Ascending aorta (tissue), 2 donors: ENCODE measurements at places on chromosomes 2 and 18.
A peak's percentile ranks its signal among the peaks of the same experiment; 100 is the strongest.

- H3K27ac ChIP-seq, result no peak overlapping the region
- H3K27me3 ChIP-seq, result no peaks in the 10 kb centered on the region
- H3K36me3 ChIP-seq, result no peaks in the 10 kb centered on the region
- no peaks in the 10 kb centered on the region for H3K4me1 ChIP-seq
- DNase-seq, result no peak
Measured at GRCh38 chr2:216335252-216335651, 37.0 kb downstream of the MARCHF4 start.

GRCh38 chr2:212940816-212941215 is 210.6 kb downstream of the IKZF2 start:
- DNase-seq, result no peak
- no peaks in the 10 kb centered on the region for H3K27me3 ChIP-seq
- H3K27ac ChIP-seq, result peak overlapping the region; percentile 32
- H3K36me3 ChIP-seq, result no peaks in the 10 kb centered on the region
- H3K4me3 ChIP-seq, result no peak overlapping the region

- no peak overlapping the region for H3K27ac ChIP-seq
- H3K36me3 ChIP-seq, result no peaks in the 10 kb centered on the region
- H3K4me1 ChIP-seq, result no peaks in the 10 kb centered on the region
- H3K4me3 ChIP-seq, result no peak overlapping the region
Measured at GRCh38 chr2:5845798-5846330, 153.7 kb downstream of the SOX11 start.

GRCh38 chr2:194709840-194710239 is 947.2 kb upstream of the SLC39A10 start:
- no peak overlapping the region for H3K4me3 ChIP-seq
- DNase-seq, result no peak
- no peaks in the 10 kb centered on the region for H3K36me3 ChIP-seq
- H3K27me3 ChIP-seq, result no peaks in the 10 kb centered on the region
- H3K27ac ChIP-seq, result no peak overlapping the region

GRCh38 chr2:216308576-216308975 is 63.7 kb downstream of the MARCHF4 start:
- no peak for DNase-seq
- H3K4me3 ChIP-seq, result no peak overlapping the region
- no peaks in the 10 kb centered on the region for H3K27me3 ChIP-seq
- no peak overlapping the region for H3K27ac ChIP-seq
- H3K4me1 ChIP-seq, result no peaks in the 10 kb centered on the region

DNA sequence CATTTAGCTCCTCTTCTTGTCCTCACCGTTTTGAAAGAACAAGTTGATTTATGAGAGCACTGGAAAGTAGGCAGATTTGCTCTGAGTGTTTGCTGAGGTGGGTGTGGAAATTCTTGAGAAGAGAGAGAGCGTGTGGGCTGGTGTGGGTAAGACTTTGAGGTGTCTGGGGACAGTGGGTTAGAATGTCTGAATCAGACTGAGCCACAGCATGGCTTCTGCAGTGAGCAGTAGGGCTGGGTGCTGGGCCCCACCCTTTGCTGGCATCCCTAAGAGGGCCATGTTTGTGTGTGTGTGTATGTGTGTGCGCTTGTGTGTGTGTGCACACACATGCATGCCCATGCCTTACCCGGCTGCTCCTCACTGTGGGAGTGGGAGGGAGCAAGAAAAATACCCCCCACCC is 63.7 kb downstream of the COPS8 start:
- DNase-seq, result no peak
- H3K4me3 ChIP-seq, result no peak overlapping the region
- H3K36me3 ChIP-seq, result no peaks in the 10 kb centered on the region

GRCh38 chr2:19839438-19839837 is 62.3 kb downstream of the TTC32 start:
- H3K27ac ChIP-seq, result no peak overlapping the region
- no peak overlapping the region for H3K4me3 ChIP-seq
- peaks cover 10% of the 10 kb centered on the region for H3K4me1 ChIP-seq
- H3K27me3 ChIP-seq, result no peaks in the 10 kb centered on the region
- H3K36me3 ChIP-seq, result no peaks in the 10 kb centered on the region

- H3K4me3 ChIP-seq, result no peak overlapping the region
- no peaks in the 10 kb centered on the region for H3K27me3 ChIP-seq
- no peak for DNase-seq
- H3K27ac ChIP-seq, result no peak overlapping the region
Measured at GRCh38 chr2:42193722-42194187, 24.6 kb downstream of the EML4 start.

DNA sequence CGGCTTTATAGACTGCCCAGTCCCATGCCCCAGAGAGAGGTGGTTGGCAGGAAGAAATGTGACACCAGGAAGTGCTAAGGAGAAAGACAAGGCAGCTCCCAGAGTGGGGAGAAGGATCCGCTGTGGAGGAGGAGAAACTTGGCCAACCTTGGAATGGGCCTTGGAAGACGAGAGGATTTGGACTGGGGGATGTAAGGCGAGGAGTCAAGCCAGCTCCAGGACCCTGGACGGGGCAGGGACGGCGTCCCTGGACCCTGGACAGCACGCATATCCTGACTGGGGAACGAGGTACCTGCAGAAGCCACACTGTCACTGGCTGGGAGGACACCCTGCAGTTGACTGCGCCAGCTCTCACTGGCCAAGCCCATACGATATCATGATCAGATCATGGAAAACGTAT is 153.4 kb downstream of the BCL2 start:
- H3K4me3 ChIP-seq, result no peak overlapping the region
- no peaks in the 10 kb centered on the region for H3K36me3 ChIP-seq
- no peaks in the 10 kb centered on the region for H3K27me3 ChIP-seq
- no peak overlapping the region for H3K27ac ChIP-seq

GRCh38 chr2:23544589-23545295 is 159.8 kb downstream of the KLHL29 start:
- H3K27ac ChIP-seq, result no peak overlapping the region
- no peak for DNase-seq
- H3K36me3 ChIP-seq, result no peaks in the 10 kb centered on the region
- H3K4me1 ChIP-seq, result no peaks in the 10 kb centered on the region
- no peaks in the 10 kb centered on the region for H3K27me3 ChIP-seq
- no peak overlapping the region for H3K4me3 ChIP-seq

DNA sequence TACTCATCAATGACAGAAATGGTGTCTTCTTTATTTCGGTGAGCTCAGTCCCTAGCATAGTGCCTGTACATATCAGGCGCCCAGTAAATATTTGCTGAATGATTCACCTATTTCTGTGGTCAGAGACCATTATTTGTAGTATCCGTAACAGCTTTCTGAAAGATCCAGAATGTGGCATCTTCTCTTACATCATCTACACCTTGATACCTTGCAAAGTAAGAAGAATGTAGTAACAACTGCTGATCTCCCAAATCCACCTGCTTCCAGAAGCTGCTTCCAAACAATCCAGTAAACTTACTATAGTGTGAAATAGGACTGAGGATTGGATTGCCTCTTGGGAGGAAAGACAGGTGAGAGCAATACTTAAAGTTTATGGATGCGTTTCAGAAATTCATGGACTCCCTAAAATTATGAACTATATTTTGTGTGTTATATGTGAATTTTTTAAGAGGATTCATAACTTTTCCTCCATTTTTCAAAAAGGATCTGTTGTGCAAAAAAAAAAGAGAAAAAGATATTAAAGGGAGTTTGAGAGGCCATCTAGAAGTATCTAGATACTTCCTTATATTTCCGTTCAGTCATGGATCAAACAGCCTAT is 945 bp upstream of the ASXL2 start:
- H3K27me3 ChIP-seq, result no peaks in the 10 kb centered on the region
- H3K36me3 ChIP-seq, result no peaks in the 10 kb centered on the region
- H3K4me1 ChIP-seq, result no peaks in the 10 kb centered on the region
- no peak for DNase-seq
- peak overlapping the region; percentile 77 for H3K4me3 ChIP-seq

DNA sequence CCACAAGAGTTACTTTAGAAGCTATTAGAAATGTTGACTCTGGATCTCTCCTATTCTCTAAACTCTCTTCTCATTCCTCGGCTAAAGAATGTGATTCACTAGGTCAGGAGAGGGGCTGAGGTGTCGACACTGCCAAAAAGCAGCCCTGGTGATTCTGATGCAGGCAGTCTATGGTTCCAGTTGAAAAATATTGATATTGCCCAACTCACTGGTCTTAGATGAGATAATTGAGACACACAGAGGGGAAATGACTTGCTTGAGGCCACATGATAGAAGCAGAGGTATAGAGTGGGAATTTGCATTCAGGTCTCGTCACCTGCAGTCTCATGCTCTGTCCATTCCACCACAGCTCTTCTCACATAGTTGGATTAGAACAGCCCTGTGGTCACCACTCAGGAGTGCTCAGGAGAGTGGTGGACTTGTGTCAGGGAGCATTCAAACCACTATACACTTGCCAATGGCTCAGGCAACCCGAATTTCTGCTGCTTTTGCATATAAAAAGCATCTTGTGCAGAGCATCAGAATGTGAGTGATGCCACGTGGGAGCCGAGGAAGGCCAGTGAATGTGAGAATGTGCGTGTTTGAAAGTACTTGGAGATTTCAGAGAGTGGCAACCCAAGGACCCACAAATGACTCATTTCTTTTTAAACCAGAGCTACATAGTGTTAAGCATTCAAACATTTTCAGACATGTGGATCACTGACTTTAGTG is 65.1 kb upstream of the CTLA4 start:
- H3K36me3 ChIP-seq, result no peaks in the 10 kb centered on the region
- no peaks in the 10 kb centered on the region for H3K4me1 ChIP-seq
- no peak for DNase-seq

DNA sequence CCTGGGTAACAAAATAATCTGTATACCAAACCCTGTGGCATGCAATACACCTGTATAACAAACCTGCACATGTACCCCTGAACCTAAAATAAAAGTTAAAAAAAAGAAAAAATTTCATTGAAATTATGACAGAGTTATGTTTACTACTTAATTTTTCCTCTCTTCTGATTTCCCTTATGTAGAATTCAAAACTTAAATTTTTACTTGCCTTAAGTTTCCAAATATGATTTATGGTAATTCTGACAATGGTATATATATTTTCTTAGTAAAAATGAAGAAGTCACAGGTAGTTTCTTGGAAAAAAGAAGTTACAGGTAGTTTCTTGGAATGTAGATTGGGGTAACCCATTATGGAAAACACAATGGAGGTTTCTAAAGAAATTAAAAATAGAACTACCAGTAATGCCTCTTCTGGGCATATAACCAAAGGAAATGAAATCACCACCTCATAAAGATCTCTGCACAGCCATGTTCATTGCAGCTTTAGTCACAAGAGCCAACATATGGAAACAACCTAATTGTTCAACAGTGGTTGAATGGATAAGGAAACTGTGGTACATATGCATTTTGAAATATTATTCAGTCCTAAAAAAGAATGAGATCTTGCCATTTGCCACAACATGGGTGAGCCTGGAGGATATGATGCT is 164.9 kb downstream of the BABAM2 start:
- H3K27me3 ChIP-seq, result no peaks in the 10 kb centered on the region
- no peak for DNase-seq
- no peak overlapping the region for H3K4me3 ChIP-seq
- no peaks in the 10 kb centered on the region for H3K36me3 ChIP-seq
- H3K4me1 ChIP-seq, result no peaks in the 10 kb centered on the region
- no peak overlapping the region for H3K27ac ChIP-seq

DNA sequence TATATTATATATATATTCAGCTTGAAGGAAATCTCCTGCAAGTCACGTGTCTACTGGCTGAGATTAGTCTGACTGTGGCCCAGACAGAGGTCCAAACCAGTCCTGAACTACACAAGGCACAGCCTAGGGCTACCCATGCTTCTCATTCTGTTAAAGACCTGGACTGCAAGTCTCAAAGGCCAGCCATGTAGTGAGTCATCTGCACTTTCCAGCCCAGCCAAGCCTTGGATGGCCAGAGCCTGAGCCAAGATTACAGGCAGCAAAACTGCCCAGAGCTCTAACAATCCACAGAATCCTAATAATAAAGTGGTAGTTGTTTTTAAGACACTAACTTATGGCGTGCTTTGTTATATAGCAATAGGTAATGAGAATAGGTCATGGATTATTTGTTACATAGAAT is 259.6 kb downstream of the SS18 start:
- no peaks in the 10 kb centered on the region for H3K4me1 ChIP-seq
- DNase-seq, result peak; percentile 65
- no peak overlapping the region for H3K4me3 ChIP-seq
- no peaks in the 10 kb centered on the region for H3K36me3 ChIP-seq

GRCh38 chr2:234479465-234479864 is 17.4 kb downstream of the ARL4C start:
- no peak overlapping the region for H3K27ac ChIP-seq
- no peaks in the 10 kb centered on the region for H3K27me3 ChIP-seq

- peak overlapping the region; percentile 54 for H3K4me3 ChIP-seq
- H3K36me3 ChIP-seq, result no peaks in the 10 kb centered on the region
- peaks cover 8% of the 10 kb centered on the region for H3K4me1 ChIP-seq
- H3K27me3 ChIP-seq, result no peaks in the 10 kb centered on the region
- H3K27ac ChIP-seq, result peak overlapping the region; percentile 77
Measured at GRCh38 chr2:290090-290722, 2.3 kb upstream of the ALKAL2 start.

DNA sequence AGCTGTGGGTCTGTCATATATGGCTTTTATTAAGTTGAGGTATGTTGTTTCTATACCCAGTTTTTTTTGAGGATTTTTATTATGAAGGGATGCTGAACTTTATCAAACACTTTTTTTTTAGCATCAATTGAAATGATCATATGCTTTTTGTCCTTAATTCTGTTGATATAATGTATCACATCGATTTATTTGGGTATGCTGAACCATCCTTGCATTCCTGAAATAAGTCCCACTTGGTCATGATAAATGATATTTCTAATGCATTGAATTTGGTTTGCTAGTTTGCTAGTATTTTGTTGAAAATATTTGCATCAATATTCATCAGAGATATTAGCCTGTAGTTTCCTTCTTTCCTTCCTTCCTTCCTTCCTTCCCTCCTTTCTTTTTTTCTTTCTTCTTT is 22.5 kb upstream of the CWC22 start:
- no peaks in the 10 kb centered on the region for H3K36me3 ChIP-seq
- no peaks in the 10 kb centered on the region for H3K4me1 ChIP-seq
- H3K27me3 ChIP-seq, result no peaks in the 10 kb centered on the region
- no peak overlapping the region for H3K27ac ChIP-seq
- H3K4me3 ChIP-seq, result no peak overlapping the region

DNA sequence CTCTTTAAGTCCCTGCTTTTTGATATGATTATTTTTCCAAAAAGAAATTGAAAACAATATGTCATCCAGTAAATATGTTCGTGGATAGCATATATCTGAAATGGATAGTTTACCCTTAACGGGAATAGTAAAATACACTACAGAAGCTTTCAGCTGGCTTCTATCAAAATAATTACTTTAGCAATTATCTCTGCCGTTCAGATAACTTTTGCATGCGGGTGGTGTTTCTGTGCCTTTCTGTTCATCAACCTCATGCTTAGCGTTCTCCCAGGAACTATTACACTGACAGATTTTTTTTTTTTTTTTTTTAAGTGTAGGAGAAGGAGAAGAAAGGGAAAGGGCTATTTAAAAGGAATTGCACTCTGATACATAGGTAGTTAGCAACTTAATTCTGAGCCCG is 53.6 kb downstream of the TSHZ1 start:
- H3K4me1 ChIP-seq, result no peaks in the 10 kb centered on the region
- H3K4me3 ChIP-seq, result no peak overlapping the region
- no peaks in the 10 kb centered on the region for H3K27me3 ChIP-seq
- H3K36me3 ChIP-seq, result no peaks in the 10 kb centered on the region
